ENCODE measurements at places on chromosomes 16 and 17.
A peak's percentile ranks its signal among the peaks of the same experiment; 100 is the strongest.

DNA sequence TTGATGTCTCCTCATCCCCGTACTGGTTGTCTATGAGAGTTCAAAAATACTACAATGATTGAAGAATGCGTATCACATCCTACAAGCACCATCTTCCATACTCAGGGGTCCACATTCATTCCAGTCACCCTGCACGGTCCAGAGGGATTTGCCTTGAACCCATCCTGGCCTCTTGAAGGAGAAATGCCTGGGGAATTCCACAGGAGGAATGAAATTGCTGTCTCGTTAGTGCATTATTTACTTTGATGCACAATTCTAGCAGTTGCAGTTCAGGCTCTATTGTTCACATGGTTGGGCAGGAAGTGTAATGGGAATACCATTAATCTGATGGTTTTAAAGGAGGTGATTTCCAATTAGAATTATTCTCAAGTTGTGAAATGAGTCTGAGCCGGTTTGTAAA, 369.1 kb upstream of the XYLT1 start:
- no peak for ATAC-seq

DNA sequence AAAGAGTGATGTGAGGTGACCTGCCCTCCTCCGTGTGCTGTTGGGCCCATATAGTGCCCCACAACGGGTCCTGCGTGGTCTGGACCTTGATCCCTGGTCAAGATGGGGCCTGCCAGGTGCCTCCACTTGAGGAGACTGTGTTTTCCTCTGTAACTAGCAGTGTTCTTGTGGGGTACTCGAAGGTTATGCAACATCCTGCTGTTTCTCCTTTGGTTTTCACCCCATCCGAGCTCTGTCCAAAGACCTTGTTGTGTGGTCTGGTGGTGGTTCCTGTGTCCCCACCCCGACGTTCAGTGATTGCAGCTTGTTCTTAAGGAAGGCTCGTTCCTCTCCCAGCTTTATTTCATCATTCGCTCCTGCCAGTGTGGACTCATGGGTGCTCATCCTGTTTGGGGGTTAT, 38.7 kb upstream of the ZNF750 start:
- no peak for ATAC-seq

DNA sequence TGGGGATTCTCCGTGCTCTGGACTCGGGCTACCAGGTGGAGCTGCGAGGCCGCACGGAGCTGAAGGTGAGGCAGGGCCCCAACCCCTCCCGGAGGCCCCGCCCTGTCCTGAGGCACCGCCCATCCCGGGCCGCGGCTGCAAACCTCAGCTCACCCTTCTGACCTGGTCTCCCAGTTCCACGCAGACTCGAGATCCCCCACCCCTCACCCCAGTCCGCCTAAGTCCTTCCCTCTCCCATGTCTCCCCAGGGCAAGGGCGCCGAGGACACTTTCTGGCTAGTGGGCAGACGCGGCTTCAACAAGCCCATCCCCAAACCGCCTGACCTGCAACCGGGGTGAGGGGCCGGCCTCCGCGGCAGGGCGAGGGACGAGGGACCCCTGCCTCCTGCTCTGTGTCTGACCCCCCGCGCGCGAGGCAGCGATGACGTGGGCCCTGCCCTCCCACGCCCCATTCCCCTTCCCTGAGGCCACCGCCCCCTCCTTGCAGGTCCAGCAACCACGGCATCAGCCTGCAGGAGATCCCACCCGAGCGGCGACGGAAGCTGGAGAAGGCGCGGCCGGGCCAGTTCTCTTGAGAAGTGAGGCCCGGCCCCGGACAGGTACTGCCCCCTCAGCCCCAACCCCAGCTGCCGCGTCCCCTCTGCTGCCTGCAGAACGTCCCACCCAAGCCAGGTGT, 13.7 kb downstream of the GUCY2D start:
- peak; percentile 71 for ATAC-seq

GRCh38 chr17:12719948-12720347, 54.3 kb downstream of the MYOCD start:
- no peak for ATAC-seq

GRCh38 chr16:70430667-70431536, 8.0 kb downstream of the ST3GAL2 start:
- ATAC-seq, result no peak

DNA sequence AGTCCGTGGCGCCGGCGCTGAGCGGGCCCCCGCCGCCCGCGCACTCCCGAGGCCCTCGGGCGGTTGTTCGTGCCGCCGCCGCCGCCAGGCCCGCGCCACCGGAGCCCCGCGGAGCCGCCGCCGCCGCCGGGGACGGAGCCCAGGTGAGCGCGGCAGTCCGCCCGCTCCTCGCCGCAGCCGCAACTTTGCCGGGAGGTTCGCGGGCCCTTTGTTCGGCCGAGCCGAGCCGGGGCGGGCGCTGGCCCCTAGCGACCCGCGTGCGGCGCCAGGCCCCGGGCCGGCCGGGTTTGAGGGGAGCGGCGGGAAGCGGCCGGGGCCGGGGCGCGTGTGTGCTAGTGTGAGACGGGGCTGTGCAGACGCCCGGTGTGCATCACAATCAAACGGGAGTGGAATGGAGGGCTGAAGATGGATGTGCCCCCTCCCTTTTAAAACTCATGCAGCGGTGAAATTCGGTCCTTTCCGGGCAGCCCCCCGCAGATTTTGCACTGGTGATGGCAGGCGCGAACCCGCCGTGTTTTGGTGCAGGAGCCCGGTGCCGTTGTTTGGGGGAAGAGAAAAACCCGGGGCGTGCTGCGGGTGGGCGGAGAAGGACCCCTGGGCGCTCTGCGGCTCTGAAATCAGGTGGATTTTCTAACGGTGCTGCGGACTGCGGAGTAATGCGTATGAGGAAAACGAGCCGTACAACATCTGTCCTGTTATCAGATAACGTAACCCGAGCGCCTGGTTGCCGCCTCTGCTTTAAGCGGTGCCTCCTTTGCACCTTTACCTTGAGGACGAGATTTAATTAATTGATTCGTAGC, 823 bp downstream of the TNRC6C start:
- ATAC-seq, result no peak

- ATAC-seq, result peak; percentile 90
Observed at GRCh38 chr17:38464723-38465390, 36.6 kb downstream of the ARHGAP23 start.

GRCh38 chr16:21228361-21228872, 5.1 kb upstream of the ANKS4B start:
- no peak for ATAC-seq

GRCh38 chr17:17906418-17907215, 65.6 kb downstream of the TOM1L2 start:
- no peak for ATAC-seq

- no peak for ATAC-seq
Observed at GRCh38 chr16:52227851-52228250, 319.1 kb downstream of the TOX3 start.

DNA sequence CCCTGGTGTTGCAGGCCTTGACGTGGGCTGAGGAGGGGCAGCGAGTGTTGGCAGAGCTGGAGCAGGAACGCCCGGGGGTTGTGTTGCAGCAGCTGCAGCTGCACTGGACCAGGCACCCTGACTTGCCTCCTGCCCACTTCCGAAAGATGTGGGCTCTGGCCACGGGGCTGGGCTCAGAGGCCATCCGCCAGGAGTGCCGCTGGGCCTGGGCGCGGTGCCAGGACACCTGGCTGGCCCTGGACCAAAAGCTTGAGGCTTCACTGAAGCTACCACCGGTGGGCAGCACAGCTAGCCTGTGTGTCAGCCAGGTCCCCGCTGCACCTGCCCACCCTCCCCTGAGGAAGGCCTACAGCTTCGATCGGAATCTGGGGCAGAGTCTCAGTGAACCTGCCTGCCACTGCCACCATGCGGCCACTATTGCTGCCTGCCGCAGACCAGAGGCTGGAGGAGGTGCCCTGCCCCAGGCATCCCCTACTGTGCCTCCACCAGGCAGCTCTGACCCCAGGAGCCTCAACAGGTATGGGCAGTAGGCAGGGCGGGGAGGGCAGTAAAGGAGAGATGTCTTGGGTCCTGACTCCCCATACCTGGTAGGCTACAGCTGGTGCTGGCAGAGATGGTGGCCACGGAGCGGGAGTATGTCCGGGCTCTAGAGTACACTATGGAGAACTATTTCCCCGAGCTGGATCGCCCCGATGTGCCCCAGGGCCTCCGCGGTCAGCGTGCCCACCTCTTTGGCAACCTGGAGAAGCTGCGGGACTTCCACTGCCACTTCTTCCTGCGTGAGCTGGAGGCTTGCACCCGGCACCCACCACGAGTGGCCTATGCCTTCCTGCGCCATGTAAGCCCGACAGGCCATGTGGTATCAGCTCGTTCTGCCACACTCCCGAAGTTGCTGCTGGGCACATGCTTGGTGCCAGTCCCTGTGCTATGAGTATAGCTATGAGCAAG, 5.6 kb downstream of the PLEKHG4 start:
- peak; percentile 64 for ATAC-seq

GRCh38 chr17:73215447-73215846, 22.6 kb downstream of the COG1 start:
- ATAC-seq, result no peak

- ATAC-seq, result no peak
Observed at GRCh38 chr16:30443631-30444030, 2.0 kb downstream of the SEPHS2 start.

All from SK-N-SH treated with all-trans-retinoic acid at 6 μM for 48 hours (cell line).